ENCODE measurements at places on chromosomes 4 and X.

GRCh38 chr4:174265916-174266315 lies 17.6 kb downstream of the FBXO8 start:
- DNase-seq: no peak

- no peak for DNase-seq
These were observed 161.3 kb upstream of the MAGEB18 start for GRCh38 chrX:25976683-25977310.

DNA sequence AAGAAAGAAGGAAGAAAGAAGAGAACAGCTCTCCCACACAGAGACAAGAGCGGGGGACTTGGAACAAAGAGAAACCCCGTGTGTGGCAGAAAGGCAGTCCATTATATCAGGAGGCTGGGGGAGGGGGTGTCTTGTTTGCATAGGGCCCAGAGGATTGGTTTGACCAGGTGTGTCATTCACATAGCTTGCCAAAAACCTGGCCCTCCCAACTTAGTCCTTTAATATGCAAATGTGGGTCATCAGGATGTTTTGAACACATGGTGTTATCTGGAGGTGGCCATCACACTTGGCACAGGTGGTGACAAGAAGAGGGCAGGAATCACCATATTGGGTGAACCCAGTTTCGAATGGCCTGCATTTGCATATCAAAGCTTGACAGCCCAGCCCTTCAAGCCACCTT lies 111.7 kb downstream of the LINC00632 start:
- no peak for DNase-seq

DNA sequence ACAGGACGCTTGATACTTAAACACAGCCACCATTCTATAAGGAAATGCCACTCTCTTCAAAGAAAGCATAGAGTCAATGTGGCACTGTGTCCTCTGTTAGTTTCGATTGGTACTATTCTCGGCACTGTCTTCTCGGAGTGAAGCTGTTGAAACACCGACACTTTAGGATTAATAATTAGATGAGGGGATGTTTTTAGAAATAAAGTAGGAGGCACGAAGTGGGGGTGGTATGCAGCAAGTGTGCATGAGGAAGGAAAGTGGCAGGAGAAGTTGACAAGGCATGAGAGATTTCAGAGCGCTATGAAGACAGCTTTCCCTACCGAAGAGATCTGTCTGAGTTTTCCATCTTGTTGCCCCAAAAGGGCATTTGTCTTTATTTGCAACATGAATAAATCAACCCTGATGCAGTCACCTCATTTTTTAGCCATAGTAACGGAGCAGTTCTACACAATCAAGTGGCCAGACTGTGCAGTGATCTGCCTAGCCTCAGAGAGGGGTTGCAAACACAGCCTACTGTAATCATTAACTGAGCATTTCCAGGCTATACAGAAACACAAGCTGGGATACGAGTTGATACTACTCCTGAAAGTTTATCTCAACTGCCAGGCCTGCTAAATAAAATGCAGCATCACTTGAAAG lies 8.3 kb downstream of the GPRIN3 start:
- peak; percentile 31 for DNase-seq

GRCh38 chr4:13633671-13634070 lies 6.1 kb upstream of the BOD1L1 start:
- DNase-seq: no peak

DNA sequence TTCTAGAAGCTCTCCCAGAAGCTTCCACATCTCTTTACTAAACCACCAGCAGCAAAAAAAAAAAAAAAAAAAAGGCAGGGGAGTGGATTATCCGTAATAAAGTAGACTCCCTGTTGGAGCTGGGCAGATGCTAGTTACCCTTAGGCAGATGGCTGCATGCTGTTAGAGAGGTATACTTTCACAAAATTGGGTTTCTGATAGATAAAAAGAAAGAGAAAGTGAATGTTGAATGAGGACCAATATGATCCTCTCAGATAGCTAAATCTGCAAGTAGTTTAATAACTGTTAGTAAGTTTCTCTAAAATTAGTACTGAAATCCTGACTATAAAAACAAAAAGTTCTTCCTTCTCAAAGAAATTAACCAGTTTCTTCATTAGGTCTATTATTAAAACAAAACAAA lies 195.4 kb downstream of the ANAPC10 start:
- no peak for DNase-seq

DNA sequence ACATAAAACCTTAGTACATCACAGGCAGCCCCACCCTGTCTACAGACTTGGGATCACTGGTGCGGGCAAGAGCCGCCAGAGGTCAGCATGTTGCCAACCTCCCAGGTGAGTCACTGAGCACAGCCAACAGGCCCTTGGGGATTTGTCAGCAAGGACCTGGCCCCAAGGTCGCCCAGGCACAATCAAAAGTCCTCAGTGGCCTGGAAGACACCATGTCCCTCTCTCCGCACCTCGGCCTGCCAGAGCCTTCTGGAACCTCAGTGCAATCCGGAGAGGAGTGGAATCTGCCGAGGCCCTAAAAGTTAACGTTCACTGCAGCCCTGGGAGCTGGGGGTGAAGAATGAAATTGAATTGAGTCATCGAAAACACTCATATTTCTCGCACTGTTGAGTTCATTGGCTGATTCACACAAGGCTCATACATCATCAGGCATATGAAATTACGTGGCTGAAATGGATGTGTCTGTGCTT lies 74.3 kb downstream of the WFS1 start:
- DNase-seq: no peak

GRCh38 chr4:138602664-138603063 lies 360.5 kb upstream of the SLC7A11 start:
- DNase-seq: no peak

- no peak for DNase-seq
These were observed 114.7 kb upstream of the TTC29 start for GRCh38 chr4:147060151-147060931.

GRCh38 chrX:63718010-63718694 lies 66.9 kb downstream of the ARHGEF9 start:
- DNase-seq: no peak

DNA sequence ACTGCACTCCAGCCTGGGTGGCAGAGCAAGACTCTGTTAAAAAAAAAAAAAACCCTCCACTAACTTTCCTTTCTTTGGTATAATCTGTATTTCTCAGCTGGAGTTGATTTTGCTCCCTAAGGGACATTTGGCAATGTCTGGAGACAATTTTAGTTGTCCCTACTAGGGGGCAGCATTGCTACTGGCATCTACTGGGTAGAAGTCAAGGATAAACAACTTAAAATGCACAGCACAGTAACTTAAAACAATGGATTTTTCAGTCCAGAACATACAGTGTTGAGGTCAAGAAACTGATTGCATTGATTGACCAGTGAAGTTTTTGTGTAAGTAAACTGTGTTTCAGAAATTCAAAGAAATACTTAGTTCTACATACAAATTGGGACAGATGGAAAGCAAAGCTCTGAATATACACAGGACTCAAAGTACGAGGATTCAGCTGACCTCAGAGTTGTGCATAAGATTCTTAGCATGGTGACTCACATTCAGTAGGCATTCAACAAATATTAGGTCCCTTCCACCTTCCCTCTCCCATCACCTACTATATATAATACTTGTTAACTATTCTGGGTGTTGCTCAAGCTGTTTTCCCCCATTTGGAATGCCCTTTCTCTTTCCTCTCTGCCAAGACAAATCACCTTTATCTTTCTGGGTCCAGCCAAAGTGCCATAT lies 8.8 kb downstream of the DDX53 start:
- peak; percentile 1 for DNase-seq

GRCh38 chr4:19010761-19011160 lies 989.2 kb upstream of the LCORL start:
- DNase-seq: no peak

DNA sequence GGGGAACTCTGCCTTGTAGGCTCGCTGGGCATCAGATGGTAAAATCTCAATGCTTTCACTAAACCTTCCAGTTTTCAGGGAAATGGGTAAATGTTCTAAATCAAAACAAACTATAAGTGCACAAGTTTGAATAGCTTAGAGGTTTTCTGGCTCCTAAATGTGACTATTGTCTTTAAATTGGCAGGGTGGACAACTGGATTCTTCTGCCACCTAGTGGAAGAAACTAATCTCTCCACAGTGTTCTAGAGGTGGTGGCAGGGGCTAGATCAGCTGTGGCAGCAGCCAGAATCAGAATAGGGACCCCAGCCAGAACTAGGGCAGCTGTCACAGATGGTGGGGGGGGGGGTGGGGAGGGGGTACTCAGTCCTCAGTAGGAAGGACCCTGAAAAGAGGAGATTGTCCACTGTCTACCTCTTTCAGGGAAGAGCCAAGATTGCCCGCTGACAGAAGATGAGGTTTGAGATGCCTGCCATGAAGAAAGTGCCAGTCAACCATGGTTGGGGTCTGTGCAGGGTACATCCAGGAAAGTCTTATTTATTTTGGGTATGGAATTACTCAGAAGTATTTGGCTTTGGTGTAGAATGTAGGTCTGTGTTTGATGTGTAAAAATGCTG lies 201.4 kb downstream of the CCNG2 start:
- no peak for DNase-seq

DNA sequence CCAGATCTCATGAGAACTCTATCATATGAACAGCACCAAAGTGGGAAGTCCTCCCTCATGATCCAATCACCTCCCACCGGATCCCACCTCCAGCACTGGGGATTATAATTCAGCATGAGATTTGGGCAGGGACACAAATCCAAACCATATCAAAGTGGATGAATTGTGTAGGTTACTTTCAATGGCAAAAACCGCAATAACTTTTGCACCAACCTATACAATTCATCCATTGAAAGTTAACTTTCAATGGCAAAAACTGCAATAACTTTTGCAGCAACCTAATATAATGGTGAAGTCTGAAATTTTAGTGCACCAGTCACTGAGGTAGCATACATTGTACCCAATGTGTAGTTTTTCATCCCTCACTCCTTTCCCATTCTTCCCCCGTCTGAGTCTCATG lies 16.6 kb downstream of the STK32B start:
- DNase-seq: no peak

DNA sequence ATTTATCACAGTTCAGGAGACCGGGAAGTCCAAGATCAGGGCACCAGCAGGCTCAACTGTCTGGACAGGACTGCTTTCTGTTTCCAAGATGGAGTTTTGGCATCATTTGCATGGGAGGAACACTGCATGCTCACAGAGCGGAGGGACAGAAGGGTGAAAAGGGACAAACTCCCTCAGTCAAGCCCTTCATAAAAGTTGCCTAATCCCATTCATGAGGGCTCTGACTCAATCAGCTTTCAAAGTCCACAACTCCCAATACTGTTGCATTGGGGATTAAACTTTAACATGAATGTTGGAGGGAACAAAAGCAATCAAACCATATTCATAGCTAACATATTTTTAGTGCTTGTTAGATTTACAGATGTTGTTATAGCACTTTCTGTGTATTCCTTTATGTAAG lies 158.9 kb upstream of the MAD2L1 start:
- no peak for DNase-seq

DNA sequence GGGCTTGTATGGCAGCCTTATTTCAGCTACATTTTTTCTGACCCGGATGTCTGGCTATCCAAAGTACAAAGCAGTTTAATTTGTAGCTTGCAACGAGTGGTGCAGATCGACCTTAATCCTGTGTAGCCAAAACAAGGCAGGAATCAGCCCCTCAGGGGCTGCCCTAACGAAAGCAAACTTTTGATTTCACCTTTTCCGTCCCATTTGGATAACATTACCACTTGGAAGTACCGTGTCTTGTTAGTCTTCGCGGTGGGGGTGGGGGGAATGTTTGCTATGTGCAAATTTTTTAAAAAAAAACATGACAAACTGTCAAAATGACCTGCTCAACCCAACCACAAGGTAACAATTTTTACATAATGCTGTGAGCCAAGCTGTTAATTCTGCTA lies 766 bp upstream of the DNAJB14 start:
- no peak for DNase-seq

- DNase-seq: no peak
These were observed 25.7 kb downstream of the TACC3 start for GRCh38 chr4:1746919-1747602.

GRCh38 chr4:155966171-155966570 lies 12.5 kb upstream of the CTSO start:
- no peak for DNase-seq

DNA sequence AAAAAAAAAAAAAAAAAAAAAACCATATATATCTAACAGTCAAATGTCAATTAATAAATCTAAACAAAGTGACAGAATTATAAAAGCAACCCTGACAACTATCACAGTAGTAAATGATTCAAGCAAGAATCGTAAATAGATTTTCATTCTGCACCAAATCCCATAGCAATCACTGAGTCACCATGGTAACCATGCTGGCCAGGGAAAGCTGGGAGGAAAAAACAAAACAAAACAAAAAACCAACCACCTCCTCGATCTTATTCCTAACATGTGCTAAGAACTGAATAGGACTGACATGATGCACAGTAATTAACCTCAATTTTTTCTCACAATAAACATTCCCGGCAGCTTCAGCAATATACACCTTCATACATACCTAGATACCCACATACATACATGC lies 30.6 kb upstream of the RAB40A start:
- DNase-seq: no peak

DNA sequence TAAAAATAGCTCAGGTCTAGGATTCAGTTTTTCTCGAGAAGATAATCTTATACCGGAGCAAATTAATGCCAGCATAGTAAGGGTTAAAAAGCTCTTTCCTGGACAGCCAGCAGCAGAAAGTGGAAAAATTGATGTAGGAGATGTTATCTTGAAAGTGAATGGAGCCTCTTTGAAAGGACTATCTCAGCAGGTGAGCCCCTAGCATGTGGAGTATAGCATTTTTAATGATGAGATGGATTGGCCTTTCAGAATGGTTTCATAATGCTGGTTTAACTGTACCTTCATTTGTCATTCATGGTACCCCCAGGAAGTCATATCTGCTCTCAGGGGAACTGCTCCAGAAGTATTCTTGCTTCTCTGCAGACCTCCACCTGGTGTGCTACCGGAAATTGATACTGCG lies 79.4 kb downstream of the SLC10A6 start:
- no peak for DNase-seq

DNA sequence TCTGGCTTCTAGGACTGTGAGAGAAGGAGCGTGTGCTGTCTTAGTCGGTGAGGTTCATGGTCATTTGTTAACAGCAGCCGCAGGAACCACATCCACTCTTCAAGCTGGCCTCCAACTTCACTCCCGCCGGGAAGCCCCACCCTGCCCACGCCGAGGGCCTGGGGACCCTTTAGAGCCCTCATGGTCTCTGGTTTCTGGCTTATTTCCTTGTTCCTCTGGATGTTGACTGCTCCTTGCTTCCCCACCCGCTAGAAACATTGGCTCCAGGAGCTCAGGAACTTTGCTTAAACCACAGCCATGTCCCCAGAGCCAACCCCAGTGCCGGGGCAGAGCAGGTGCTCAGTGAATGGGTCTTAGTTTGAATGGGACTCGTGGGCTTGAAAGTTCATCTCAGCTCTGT lies 40.8 kb downstream of the HTRA3 start:
- no peak for DNase-seq

GRCh38 chrX:118350706-118351105 lies 4.8 kb downstream of the WDR44 start:
- DNase-seq: no peak

GRCh38 chrX:121151293-121151692 lies 103.9 kb downstream of the GLUD2 start:
- no peak for DNase-seq

- DNase-seq: no peak
These were observed 531.8 kb upstream of the GALNTL6 start for GRCh38 chr4:171281359-171281758.

- DNase-seq: no peak
These were observed 41.9 kb downstream of the CNGA1 start for GRCh38 chr4:47974566-47974965.

GRCh38 chrX:46737462-46737861 lies 21.5 kb downstream of the SLC9A7 start:
- no peak for DNase-seq

Data from right kidney (tissue), 9 donors.